Activated T-cell treated with anti-CD3 and anti-CD28 coated beads for 48 hours (primary cell): ENCODE measurements at places on chromosomes 2 and 18.

DNA sequence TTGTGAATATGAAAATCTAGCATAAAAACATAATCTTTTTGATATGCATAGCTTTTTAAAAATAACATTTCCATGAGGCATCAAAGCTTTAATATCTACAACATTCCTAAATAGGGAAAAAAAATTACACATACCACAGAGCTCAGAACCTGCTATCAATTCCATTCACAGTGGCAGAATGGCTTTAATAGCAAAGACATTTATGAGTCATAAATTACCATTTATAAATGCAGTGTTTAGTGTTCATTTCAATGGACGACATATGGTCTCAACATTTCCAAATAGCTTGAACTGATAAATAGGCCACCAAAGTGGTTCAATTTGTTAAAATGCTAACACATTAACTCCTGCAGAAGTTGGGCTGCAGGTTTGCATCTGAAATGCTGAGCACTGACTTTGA, 600.6 kb upstream of the SETBP1 start:
- no peak for DNase-seq

DNA sequence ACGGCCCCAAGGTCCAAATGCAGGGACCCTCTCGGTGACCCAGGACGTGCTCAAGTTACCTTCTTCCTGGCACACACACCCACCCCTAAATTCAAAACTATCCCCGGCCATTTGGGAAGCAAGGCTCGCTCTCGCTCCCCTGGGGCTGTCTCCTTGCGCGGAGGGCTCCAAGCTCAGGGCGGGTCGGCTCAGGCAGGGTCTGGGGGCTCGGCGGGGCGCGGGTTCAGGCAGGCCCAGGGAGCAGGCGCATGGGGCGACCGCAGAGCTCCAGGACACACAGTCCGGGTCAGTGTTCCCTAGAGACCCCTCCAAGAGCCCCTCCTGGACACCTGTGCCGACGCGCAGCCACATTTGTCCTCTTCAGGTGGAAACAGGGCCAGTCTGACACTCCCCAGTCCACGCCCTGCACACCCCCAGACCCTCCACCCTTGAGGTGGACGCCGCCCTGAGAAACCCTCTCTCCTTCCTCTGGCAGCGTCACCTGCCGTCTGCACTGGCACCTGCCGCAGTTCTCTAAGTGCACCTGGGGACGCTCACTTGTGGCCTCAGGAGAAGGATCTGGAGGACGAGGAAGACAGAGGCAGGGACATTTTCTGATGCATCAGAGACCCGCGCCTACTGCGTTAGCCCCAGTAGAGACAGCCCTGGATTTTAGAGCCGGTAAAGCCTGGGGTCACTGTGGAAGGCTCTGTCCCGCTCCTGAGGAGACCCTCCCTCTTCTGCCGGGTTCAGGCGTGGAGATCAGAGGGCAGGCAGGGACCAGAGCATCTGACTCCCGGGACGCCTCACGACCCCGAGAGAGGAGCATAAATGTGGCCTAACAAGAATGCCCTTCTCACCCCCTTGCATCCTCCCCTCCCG, 138.8 kb downstream of the TWIST2 start:
- DNase-seq, result no peak

GRCh38 chr2:183868153-183868552, 730.2 kb upstream of the ZNF804A start:
- DNase-seq, result no peak

GRCh38 chr2:120251078-120251477, 1.6 kb upstream of the RALB start:
- DNase-seq, result no peak

- no peak for DNase-seq
Measured at GRCh38 chr18:79540161-79540903, 139.3 kb upstream of the CTDP1 start.

GRCh38 chr2:45734952-45735351, 83.5 kb downstream of the PRKCE start:
- no peak for DNase-seq

- no peak for DNase-seq
Measured at GRCh38 chr2:40213071-40213470, 238.8 kb downstream of the SLC8A1 start.

- DNase-seq, result no peak
Measured at GRCh38 chr18:56565046-56565445, 73.3 kb downstream of the TXNL1 start.

DNA sequence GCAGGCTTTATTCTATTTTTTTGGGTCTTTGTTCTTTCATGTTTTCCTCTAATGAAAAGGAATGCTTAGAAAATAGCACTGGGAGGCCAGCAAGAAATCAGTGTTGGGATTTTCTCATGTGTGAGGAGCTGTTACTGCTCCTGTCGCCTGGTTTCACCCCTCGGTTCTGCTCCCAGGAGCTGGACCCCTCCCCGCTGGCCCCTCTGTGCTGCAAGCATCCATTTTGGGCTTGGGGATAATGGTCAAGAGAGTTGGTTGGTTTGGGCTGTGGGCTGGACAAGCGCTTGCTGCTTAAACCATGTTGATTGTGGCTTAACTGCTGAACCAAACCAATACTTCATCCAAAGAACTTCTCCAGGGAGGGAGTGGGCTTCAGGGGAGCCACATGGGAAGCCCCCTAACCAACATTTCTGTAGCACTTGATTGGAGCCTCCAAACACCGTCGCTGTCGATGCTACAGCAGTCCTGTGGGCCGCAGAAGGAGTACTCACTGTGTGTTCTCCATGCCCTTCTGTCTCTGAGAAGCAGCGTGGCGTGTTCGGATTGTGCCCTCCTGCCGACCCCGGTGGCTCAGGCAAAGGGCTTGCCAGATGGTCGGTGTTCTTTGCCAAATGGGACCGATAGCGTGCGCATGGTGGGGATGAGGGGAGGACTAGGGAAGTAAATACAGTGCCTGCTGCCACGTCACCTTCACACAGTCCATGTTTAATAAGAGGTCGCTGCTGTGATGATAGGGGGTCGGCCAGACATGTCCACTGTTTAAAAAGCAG, 40.0 kb downstream of the AGAP1 start:
- DNase-seq, result no peak

GRCh38 chr2:108304975-108305374, 16.3 kb downstream of the SULT1C2 start:
- DNase-seq, result no peak

DNA sequence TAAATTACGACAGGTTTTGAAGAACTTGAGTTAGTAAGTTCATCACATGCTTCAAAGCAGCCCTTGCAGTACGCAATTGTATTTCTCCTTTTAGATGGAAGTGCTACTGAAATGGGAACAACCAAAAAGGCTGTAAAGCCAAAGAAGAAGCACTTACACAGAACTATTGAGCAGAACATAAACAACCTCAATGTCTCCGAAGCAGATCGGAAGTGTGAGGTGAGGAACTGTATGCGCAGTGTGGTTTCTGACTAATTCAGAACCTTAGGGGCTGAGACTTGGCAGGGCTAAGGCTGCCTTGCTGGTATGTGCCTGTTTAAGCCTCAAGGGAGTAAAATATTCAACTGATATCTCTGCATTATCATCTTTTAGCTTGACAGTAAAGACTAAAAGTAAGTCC, 8.4 kb downstream of the NCAPH start:
- DNase-seq, result no peak

GRCh38 chr2:61536180-61536571, 2.0 kb downstream of the XPO1 start:
- DNase-seq, result no peak

DNA sequence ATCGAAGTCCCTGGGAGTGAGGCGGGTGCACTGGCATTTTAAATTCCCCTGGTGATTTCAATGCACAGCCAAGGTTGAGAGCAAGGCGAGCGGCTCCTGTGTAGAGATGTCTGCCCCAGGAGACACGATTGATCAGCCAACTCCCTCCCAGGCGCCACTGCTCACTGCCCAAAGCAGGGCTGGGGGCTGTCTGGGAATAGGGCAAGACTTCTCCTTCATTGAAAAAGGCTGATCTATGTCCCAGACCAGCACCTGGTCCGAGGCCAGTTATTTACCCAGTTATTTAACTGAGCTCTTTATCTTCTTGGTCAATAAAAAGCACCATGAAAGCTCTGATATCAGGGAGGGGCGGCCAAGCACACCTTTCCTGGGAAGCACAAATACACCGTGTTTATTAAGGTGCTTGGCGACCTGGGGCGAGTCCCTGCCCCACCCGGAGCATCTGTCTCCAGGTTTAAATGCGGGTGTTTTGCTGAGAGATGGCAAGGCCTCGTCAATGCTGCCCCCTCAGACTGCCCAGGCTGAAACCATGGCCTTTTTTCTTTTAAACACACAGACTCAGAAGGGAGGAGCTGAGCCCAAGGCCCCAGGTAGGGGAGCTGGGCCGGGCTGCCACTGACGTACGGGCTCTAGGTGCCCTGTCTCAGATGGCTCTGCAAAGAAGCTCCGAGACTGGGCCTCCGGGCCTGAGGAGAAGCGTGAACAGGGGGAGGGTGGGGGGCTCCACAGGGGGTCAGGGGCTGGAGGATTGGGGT, 73.9 kb upstream of the HPCAL1 start:
- DNase-seq, result no peak

GRCh38 chr2:240996161-240996833, 2.1 kb upstream of the SNED1 start:
- DNase-seq, result no peak

GRCh38 chr2:144516981-144517865, 2.7 kb downstream of the ZEB2 start:
- peak; percentile 54 for DNase-seq
